ENCODE measurements at places on chromosomes 6 and 20.

- DNase-seq: no peak
Observed at GRCh38 chr6:147534116-147534860, 25.8 kb downstream of the SAMD5 start.

DNA sequence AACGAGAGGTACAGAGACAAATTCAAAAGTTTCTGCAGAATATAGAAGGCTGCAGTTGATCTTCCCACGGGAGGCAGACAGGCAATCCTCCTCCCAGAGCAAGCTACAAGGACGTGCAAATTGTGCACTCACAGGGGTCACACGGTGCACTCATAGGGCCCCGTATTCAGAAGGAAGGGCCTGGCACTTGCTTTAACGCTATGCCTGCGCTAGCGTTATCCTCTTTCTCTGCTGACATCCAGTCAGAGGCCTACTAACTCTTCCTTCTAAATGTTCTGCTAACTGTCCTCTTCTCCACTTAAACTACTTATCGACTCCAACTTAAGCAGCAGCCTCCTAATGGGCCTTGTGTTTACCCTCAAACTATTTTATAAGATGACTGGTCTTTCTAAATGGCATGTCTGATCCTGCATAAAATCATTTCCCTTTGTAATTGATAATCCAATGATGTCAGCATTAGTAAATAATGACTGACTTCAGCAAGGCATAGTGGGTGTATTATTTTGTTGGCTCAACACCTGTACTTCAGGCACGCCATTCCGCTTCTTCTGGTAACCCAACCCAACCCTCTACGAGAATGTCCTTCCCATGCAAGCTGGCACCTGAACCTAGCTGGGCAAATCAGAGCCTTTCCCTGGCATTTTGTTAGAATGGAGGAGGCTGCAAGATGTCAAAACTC lies 2.2 kb downstream of the IFNGR1 start:
- peak; percentile 55 for DNase-seq

DNA sequence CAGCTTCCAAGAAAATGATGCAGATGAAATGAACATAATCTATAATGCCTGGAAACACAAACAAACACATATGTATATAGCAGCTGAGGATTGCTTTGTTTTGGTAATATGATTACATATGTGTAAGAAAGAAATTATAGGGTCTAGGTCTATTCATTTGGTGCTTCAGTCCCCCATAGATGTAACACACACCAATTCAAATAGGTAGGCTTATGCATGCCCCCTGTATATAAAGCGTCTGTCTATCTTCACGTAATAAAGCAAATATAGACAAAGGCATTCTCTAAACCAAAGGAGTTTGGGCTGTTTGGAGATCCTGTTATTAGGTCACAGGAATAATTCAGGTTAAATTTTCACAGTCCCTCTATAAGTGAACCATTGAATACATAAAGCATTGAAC lies 270.4 kb upstream of the SGK1 start:
- no peak for DNase-seq

DNA sequence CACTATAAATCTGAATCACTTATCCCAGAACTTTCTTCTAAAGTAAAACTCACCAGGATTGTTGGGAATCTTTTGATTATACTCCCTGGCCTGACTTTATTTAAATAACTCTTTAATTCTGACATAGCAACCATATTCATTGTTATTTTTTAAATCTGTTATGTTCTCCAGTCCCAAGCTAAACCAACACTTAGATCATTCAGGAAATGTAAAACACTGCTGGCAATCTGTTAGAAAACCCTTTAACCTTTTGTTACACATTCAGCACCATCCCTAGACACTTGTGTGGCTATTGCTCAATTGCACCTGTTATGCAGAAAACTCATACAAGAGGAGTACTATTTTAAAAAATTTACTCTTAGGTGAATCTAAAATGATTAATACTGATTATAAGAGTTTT lies 101.8 kb upstream of the NHSL1 start:
- DNase-seq: no peak

DNA sequence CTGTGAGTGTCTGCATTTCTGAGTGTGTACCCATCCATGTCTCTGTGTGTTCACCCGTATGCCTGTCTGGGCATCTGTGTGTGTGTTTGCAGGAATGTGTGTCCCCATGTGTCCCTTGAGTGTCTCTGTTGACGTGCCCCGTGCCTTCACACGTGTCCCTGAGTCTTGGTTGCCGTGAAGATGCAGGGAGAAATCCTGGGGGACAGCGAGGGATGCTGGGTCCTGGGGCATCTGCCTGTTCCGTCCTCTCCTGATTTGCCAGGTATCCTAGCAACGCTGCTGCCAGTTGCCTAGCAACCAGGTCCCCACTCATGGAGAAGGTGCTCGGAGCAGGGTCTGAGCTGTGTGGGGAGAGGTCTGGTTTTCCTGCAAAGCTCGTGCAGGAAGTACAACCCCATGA lies 6.0 kb upstream of the LKAAEAR1 start:
- DNase-seq: no peak

GRCh38 chr6:157853018-157853805 lies 30.2 kb downstream of the SNX9 start:
- no peak for DNase-seq

- DNase-seq: peak; percentile 29
Observed at GRCh38 chr6:1993042-1993441, 252.4 kb downstream of the GMDS start.

GRCh38 chr6:140537834-140538705 lies 1163.6 kb upstream of the CITED2 start:
- DNase-seq: peak; percentile 77

DNA sequence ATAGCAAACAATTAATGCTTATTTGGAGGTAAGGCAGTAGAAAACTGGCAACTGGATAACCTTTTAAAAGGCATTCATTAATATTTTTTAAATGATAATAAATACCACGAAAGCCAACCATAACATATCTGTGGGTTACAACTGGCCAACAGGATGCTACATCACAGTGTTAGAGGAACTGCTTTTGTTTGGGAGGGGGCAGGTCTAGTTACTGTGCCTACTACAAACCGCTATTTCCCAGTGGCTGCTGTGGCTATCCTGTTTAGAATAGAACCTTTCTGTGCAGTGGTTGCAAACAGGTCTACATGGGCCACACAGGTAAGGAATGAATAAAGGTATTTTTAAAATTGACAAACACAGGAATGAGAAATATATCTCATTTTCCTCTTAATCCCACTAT lies 976 bp downstream of the PIGT start:
- no peak for DNase-seq

DNA sequence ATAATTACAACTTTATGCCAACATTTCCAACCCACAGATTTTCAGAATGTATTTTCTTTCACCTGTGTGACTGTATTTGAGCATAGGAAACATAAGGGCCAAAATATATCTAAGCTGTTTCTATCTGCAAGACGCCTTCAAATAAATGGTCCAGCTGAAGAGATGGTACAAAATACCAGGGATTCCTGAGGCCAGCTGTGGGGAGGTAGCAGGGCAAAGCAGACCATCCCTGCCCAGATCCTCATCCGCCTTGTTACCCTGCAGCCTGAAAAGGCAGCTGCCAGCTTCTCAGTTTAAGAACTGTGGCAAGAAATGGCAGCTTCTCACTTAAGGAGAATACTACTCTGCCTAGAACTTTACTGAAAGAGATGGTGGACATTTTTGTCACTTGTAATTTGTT lies 143.3 kb downstream of the KHDC1L start:
- DNase-seq: no peak

DNA sequence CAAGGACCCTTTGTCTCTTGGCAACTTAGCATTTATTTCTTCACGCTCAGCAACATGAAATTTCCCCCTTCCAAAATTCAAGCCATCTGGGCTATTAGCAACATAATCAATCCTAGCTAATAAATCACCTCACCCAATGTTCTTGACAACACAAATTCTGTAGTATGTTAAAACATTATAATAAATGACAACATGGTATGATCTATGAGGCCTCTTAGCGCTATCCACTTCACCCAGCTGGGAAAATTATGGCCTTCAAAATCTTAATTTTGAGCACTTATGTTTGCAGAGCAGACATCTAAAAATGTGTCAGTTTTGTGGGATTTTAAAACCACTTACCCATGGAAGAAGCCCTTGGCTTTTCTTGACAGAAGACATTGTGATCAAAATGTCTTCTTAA lies 181.9 kb downstream of the HDGFL1 start:
- DNase-seq: no peak

DNA sequence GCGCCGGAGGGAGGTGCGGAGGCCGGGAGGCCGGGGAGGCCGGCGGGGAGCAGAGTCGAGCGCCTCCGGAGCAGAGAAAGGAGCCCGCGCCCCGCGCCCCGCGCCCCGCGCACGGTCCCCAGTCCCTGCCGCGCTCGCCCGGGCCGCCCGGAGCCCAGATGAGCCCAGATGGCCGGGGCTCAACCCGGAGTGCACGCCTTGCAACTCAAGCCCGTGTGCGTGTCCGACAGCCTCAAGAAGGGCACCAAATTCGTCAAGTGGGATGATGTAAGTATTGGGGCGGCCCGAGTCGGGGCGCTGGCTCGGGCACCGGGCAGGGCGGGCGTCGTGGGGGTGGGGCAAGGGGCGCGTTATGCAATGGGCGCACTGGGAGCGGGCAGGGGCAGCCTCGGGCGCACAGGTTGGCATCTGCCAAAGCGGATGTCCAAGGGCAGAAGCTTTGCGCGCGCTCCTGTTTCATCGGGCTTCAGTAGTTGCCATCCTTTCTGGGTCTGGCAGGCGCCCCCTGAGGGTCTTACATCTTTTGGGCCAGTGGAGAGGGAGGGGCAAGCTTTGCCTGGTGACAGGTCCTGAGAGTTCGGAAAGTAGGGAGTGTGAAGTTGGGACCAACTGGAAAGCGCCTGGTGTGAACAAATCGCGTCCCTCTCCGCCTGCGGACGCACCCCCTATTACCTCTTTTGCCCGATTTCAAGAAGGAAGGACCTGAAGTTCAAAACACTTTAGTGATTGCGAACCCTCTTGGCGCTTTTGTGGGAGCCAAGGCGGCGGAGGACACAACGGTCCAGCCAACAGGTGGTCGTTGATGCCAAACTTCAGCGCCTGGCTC lies 631 bp downstream of the PLCB1 start:
- no peak for DNase-seq

GRCh38 chr20:43878776-43879175 lies 35.9 kb upstream of the TOX2 start:
- no peak for DNase-seq

- DNase-seq: peak; percentile 85
Observed at GRCh38 chr20:17735206-17735804, 35.5 kb downstream of the BANF2 start.

DNA sequence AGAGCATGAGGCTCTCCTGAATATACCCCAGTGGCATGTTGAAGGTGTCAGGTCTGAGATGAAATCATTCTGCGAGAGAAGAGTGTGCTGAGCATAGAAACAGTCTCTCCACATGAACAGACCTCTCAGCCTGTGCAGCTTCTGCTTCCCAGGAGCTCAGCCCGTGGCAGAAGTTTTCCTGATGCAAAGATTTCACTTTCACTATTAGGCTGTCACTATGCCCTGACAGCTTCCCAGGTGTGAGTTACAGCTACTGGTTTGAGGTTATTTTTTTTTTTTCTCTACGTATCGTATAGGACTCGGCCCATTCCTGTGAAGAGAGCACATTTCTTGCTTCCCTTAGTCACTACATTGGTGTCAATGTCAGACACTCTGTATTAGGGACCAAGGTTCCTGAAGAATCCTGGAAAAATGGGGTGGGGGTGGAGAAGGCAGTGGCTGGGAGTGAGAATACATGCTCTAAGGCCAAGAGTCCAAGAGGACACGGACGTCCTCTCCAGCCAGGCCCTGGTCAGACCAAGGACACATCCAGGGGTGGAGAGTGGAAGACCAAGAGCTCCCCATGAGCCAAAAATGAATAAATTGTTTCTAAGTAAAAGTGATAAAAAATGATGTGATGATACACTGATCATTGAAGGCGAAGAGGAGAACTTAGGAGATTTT lies 121.2 kb upstream of the AKAP12 start:
- DNase-seq: no peak

DNA sequence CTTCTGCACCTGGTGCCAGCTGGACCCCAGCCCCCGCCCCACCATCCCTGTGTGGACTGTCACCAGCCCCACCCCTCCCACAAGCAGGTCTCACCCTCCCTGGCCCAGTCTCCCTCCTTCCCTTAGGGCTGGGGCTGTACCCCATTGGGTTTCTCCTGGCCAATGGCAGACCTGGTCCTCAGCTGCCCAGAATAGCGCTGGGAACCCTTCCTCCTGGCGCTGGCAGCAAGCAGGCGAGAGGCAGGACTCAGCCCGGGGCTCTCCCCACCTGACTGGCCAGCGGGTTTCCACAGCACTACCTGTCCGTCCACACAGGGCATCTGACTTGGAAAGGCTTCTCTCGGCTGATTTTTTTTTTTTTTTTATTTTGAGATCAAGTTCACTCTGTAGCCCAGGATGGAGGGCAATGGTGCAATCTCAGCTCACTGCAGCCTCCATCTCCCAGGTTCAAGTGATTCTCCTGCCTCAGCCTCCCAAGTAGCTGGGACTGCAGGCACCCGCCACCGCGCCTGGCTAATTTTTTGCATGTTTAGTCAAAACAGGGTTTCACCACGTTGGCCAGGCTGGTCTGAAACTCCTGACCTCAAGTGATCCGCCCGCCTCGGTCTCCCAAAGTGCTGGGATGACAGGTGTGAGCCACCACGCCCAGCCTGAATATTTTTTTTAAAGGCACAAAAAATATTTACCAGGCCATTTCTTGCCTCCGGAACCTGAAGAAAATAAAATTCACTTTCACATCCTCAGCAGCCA lies 21.6 kb upstream of the CHRNA4 start:
- no peak for DNase-seq

DNA sequence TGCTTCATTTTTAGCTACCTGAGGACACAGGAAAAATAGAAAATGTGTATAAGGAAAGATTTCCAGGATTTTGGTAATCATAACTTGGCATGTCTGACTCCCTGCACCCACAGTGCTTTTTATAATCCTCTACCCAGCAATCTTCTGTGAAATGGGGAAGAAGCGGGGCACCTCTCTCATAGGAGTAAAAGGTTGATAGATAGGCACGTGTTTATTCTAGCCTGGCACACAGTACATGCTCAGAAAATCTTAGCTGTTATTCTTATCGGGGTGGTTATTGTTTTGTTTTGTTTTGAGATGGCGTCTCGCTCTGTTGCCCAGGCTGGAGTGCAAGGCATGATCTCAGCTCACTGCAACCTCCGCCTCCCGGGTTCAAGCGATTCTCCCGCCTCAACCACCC lies 87.7 kb upstream of the SALL4 start:
- no peak for DNase-seq

DNA sequence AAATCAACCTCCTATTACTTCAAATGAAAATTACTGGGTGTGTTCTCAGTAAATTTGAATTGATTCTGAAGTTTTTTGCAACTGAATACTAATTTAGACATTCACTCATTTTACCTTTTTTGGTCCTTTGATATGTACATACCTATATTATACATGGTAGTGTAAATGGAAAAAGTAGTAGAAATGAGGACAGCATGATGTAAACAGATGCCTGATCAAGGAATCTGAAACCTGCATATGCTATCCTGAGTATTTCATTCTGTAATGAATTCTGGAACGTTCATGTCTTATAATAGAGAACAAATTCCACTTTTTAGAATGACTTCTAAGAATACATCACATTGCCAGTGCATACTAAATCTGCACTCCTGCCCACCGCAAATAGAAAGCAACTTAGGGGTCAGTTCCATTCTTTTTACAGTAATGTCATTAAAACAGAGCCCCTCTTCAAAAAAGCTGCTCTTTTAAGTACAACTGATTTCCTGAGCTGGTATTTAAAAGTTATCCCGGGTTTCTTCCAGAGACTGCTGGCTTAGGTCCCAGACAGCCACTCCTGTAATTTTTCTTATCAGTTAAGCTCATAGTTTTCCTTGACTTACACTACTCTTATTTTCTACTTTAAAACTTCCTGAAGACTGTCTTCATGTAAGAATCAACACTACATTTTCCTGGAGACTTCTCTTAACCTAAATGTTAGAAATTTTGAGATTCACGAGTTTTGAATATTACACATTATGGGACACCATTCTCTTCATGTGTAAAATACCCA lies 48.4 kb downstream of the MAP3K7 start:
- DNase-seq: no peak

All from PC-3 (cell line).